Stimulated activated CD4-positive, alpha-beta T cell treated with anti-CD3 and anti-CD28 coated beads, TNF-alpha, amount 100 ng/mL, for 1 hour (primary cell): ENCODE measurements at places on chromosomes 12 and 14.

GRCh38 chr12:47237751-47238211, 158.0 kb upstream of the AMIGO2 start:
- DNase-seq: no peak

GRCh38 chr12:93426412-93426805, 15.3 kb downstream of the UBE2N start:
- no peak for DNase-seq

DNA sequence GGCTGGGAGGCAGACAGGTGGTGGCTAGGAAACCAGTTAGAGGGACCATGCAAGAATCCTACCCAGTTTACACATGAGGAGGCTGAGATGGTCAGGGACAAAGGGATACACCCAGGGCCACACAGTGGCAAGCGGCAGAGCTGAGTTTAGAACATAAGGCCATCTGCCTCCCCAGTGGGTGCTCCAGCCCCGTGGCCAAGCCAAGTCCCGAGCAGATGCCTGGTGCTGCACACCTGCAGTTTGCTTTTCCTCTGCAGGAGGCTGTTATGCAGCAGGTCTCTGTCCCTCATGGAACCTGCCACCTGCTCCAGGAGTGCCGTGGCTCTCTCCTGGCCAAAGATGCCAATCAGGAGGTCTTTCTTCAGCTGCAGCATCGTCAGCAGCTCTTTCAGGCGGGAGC, 70.8 kb downstream of the SYNE3 start:
- no peak for DNase-seq

GRCh38 chr14:56774503-56774902, 35.8 kb downstream of the OTX2 start:
- DNase-seq: no peak

DNA sequence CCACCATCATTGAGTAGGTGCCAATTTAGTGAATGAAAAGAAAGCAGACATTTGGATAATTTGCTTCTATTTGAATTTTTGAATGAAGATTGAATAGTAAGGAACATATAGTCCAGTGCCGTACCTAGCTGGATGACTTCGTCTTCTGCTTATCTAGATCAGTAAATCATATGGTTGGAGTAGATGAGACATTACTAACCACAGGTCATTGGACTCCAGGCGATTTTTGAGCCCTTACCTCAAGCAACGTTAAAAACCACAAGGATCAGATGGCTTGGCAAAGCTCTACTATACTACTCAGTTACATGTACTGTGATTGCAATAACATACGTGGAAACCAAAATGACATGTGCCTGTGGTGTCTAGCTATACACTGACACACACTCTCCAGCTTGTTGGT, 1.7 kb upstream of the SPATS2 start:
- no peak for DNase-seq

- DNase-seq: no peak
Observed at GRCh38 chr12:59396519-59396918, 199.3 kb upstream of the SLC16A7 start.

GRCh38 chr14:80956922-80957321, 1.5 kb downstream of the TSHR start:
- no peak for DNase-seq

DNA sequence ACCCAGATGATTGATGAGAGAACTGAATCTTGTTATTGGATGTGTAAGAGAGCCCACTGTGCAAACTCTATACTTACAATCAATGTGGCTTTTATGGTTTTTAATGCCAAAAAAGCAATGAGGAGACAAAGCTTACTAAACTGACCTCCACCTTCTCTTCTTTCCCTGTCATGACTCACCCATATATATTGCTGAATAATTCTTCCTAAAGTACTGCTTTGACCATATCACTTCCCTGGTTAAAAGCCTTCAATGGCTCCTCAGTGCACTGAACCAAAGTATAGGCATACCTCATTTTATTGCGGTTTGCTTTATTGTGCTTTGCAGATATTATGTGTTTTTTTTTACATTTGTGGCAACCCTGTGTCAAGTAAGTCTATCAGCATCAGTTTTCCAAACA, 138.4 kb upstream of the PELI2 start:
- no peak for DNase-seq

DNA sequence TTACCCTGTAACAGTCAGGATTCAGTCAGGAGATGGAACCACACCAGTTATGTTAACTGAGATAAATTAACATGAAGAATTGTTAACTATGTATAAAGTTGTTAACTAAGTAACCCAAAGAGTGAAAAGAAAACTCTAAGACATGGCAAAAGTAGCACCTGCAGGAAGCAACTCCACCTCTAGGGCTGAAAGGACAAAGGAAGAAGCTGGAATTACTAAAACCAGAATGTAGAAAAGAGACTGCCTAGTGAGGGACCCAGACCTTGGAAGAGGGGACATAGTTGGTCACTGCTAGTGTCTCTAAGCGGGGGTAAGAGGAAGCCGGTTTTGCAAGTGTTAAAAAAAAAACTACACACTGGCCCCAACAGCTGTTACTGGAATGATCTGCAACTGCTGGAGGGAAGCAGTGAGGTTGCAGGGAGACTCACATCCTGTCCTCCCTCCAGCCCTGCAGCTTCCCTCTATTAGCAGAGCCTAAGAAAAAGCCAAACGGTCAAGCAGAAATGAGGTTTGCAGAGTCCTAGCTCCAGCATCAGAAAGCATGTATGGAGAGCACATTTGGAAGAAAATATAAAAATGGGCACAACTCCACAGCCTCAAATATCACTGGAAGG, 39.8 kb downstream of the GPR135 start:
- no peak for DNase-seq

DNA sequence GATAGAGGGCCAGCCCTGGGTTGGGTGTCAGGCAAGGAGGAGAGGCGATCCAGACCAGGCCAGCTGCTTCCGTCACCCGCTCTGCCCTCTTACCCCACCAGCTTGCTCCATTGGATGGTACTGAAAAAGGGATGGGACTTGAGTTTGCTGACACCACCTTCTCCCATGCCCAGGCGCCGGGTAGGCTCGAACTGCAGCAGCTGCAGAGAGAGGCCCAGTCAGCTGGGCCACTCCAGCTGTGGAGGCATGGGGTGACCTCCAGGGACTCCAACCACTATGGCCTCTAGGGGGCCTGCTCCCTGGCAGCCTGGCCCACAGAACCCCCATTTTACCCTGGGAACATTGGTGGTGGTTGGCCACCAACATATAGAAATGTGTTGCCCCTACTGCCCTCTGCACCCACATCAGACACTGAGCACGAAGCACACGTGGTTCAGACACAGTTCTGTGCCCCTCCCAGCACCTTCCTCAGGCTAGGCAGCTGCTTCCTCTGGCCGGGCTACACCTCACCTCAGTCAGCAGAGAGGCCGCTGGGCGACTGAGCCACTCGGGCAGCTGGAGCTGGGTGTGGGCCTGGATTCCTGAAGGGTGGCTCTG, 16.0 kb downstream of the RPS6KL1 start:
- DNase-seq: no peak

GRCh38 chr14:64467566-64467965, 2.3 kb downstream of the AKAP5 start:
- DNase-seq: no peak

DNA sequence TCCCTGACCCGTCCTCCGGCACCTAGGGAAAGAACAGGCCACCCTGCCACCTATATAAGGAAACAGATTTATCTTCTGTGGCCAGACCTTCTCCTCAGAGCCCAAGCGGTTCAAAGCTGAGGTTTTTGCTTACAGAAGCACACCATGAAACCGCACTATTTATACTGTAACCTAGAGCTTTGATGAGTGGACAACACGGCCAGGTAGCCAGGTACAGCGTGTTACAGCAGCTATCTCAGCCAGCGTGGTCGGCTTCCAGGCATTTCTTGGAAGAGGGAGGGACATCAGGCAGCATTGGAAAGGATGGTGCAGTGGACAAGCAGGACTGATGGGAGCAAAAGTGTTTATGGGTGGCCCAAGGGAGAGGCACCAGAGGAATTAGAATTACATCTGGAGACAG, 34.4 kb downstream of the TTC7B start:
- no peak for DNase-seq

DNA sequence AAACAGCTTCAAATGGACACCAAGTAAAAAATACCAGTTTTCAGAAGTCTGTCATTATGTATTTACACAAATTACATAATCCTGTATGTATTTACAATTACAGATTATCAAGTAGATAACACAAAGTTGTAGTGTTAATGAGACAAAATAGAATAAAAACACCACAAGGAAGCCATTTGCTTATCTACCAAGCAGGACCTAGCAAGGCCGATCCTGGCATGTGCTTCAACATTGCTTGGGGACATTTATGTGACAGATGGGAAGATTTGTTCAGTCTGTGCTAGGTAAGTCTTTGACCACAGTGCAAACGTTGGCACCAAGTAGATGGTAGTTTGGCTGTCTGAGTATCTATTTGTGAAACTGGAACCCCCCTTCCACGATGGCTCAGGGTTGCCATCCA, 35.8 kb downstream of the BCAT1 start:
- DNase-seq: no peak

- no peak for DNase-seq
Observed at GRCh38 chr12:14841761-14842160, 1.6 kb downstream of the ART4 start.

DNA sequence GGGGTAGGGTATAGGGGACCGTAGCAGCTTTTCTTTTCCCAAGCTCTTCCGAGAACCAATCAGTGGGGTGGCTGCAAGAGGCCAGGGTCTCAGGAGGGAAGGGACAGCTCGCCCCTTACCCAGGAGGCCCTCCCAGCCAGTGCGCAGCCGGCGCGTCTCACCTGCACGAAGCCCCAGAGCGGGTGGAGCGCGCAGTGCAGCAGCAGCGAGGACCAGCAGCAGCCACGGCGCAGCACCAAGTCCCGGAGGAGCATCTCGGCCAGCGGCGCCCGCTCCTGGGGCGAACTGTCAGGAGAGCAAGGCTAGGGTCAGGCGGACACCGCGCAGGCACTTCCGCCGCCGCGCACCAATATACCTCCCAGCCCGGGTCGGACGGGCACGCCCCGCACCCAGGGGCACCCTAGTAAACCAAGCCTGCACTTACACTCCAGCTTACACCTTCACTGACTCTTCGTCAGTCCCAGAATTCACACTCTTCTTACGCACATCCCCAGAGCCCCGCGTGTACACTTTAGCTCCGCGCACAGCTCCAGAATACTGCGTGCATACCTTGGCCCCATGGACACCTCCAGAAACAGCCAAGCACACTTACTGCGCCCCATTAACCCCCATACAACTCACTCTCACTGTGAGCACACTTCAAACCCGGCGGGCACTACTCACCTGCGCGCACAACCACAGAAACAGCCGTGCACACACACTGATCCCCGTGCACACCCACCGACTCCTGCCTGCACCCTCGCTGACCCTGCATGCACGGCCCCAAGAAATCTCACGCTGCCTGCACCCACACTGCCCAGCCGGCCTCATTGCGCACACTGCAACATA, 606 bp downstream of the PRIMA1 start:
- no peak for DNase-seq

DNA sequence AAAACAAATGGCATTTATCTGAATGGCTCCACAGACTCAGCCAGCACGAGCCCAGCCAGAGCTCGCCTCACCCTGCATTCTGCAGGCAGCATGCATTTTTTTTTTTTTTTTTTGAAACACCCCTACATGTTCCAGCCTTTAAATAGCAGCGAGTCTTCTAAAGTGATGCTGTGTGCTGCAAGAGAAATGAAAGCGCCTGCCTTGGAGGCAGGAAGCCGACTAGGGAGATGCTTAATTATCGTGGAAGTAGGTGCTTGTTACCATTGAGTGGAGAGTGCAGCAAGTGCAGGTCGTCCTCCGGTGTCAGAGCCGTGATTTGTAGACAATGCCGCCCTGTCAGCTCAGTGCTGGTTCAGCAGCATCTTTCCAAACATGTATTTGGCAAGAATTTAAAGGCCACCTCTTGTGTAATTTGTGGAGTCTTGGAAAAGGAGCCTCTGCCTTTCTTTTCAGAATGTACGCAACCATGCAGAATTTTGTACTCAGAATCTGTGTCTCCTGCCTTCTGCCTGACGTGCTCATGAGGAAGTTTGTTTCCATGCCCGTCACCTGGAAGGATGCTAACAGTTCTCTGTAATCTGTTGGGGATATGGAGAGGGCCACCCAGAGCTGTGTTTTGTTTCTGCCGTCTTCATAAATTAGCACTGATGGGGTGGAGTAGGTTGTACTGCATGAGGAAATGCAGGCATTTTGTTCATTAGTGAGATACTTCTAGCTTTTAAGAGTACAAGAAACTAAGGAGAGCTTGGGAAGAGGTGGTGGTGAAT, 345.9 kb upstream of the RGS6 start:
- no peak for DNase-seq

GRCh38 chr12:16586350-16587109, 19.4 kb downstream of the LMO3 start:
- DNase-seq: no peak

DNA sequence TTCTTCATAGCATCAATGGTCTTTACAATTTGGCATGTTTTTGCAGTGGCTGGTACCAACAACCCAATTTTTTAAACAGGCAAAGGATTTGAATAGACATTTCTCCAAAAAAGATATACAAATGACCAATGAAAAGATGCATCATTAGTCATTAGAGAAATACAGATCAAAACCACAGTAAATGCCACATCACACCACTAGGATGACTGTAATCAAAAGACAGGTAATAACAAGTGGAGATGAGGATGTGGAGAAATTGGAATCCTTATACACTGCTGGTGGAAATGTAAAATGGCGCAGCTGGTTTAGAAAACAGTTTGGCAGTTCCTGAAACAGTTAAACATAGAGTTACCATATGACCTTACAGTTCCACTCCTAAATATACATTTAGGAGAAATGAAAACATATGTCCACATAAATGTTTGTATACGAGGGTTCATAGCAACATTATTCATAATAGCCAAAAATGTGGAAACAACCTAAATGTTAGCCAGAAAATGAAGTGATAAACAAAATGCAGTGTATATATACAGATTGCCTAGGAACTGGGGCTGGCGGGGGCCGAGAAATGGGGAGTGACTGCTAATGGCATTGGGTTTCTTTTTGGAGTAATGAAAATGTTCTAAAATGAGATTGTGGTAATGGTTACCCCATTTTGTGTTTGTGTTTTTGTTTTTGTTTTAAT, 55.2 kb downstream of the TGFB3 start:
- DNase-seq: no peak

- DNase-seq: no peak
Observed at GRCh38 chr14:28612414-28612813, 154.2 kb upstream of the FOXG1 start.
